ENCODE measurements at places on chromosomes 2 and 18.

GRCh38 chr2:230715201-230715600, 2.6 kb downstream of the CAB39 start:
- no peak for DNase-seq

- no peak for DNase-seq
Observed at GRCh38 chr2:116915673-116916072, 898.8 kb upstream of the DDX18 start.

- no peak for DNase-seq
Observed at GRCh38 chr2:979069-979928, 28.6 kb downstream of the SNTG2 start.

DNA sequence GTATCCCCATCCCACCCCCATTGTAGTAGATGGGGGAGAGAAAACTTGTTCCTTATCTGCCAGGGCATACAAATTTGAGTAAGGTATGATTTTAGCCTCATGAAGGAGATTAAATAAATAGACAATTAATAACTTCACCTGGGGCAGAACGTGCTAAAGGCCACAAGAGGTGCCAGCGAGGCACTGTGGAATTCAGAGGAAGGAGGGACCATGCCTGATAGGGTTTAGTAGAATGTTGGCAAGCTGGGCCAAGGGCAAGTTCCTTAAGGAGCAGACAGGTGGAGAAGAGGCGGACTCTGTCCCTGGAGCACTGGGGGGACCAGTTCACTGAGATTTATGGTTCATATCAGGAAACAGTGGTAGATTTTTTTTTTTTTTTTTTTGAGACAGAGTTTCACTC, 22.5 kb downstream of the STAMBP start:
- DNase-seq = no peak

GRCh38 chr2:75549401-75550253, 11.1 kb downstream of the EVA1A start:
- DNase-seq = no peak

DNA sequence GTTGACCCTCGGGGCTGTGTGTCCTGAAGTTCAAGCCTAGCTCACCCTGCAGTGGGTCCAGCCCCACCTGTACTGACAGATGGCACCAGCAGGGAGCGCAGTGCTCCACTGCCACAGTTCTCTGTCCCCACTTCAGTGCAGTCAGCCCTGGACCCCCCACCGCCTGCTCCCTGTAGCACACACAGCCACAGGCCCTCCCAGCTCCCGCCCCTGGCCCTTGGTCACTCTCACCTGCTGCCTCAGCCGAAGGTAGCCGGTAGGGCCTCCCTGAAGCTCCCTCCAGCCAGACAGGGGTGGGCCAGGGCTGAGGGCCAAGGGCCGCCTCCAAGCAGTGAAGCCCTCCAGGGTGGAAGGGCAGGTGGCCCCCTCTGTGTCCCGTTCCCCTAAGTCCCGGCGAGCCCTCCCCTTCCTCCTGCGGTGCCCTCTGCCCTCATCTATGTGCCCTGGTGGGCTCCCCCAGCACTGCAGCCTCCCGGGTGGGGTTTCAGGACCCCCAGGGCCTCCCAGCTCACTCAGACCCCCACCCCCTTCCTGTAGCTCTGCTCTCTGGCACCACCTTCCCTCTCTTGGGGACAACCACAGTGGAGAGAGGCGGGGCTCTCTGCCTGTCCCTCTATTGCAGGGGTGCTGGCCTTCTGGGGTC, 10.8 kb upstream of the ALPP start:
- no peak for DNase-seq

DNA sequence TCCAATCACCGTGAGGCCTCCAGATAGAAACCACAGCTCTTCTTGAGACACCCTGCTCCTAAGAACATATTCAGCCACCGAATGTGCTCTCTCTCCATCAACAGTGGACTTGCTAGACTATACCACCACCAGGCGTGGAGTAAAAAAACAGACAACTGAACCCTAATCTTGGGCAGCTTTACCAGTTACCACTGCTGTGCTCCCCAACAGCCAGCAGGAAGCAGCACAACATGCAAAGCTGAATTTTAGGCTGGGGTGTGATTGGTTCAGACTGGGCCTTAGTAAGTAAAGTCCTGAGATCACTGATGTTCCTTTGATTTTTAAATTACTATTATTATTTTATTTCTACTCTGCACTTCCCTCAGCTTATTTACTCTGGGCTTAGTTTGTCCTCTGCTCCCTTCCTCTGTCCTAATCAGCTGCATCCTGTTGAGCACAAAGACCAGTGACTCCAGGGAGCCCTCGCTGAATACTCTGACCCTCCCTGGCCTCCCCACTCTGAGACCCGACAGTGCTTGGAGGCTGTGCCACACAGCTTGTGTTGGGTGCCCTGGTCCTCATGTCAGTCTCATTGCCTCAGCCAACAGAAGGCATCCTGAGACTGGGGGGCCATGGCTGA, 21.9 kb downstream of the MRPL35 start:
- peak; percentile 55 for DNase-seq

- no peak for DNase-seq
Observed at GRCh38 chr2:98882971-98883779, 52.9 kb downstream of the CRACDL start.

DNA sequence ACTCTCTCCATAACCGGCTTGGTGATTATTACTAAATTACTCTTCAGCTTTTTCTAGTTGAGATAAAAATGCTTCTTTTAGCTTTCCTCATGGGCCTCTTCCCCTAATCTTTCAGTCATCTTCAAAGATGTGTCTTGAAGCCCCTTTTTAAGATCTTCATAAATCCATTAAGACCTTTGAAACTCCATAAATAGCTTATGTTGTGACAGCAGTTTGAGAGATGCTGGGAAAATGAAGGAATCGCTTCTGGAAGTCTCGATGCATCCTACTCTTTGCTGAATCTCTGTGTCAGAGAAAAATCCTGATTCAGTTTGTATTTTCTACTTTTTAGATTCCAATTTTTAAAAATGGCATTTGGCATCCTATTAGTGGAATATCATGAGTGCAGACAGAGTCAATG, 13.0 kb downstream of the SCYGR4 start:
- DNase-seq = no peak

- DNase-seq = no peak
Observed at GRCh38 chr18:25187521-25188192, 164.3 kb downstream of the ZNF521 start.

- DNase-seq = no peak
Observed at GRCh38 chr18:9631814-9632496, 17.6 kb upstream of the PPP4R1 start.

GRCh38 chr2:6909431-6910385, 7.5 kb upstream of the RNF144A start:
- DNase-seq = peak; percentile 32

- DNase-seq = peak; percentile 7
Observed at GRCh38 chr18:48831113-48831759, 119.5 kb downstream of the SMAD7 start.

DNA sequence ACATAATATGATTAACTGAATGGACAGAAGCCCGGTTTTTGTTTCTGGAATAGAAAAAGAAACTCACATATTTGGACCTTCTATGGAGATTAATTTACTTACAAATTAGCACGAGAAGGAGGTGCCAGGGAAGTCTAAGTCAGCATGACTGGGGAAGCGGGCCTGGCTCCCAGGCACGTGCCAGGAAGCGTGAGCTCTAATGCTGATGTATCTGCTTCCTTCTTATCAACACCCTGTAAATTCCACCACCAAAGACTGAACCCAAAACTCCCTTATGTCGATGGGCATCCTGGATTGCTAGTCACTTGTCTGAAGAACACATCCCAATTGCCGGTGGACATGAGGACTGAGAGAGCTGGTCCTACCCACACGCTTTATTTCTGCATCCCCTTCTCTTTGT, 134.5 kb downstream of the GALNT14 start:
- DNase-seq = no peak

DNA sequence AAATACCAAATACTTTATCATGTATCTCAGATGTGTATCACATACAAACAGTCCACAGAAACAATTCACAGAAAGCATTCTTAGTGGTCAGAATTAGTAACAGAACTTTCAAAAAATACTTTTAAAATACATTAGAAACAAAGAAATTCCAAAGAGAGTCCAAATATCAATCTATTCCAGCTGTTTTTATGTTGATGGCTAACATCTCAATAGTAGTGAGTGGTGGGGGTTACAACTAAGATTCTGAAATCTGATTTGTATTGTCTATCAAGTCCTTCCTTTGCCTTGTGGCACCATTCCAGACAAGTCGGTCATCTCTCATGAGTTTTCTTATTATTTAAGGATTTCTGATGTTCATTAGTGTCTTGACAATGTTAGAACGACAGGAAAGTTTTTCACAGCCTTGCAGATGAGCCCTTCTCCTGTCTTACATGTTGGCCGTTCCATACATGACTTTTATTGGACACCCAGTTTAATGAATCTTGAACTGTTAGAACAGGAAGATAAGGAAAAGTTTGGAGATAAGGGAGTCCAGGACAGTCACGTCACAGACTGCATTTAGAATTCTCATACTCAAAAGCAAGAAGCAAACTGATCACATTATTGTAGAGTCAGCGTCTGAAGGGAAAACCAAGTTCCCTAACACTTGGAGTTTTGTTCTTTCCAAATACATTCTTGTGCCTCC, 410.3 kb downstream of the PID1 start:
- no peak for DNase-seq

GRCh38 chr2:186399082-186399644, 86.9 kb upstream of the ZC3H15 start:
- no peak for DNase-seq

GRCh38 chr2:132550946-132551345, 119.1 kb downstream of the LYPD1 start:
- DNase-seq = no peak

- DNase-seq = no peak
Observed at GRCh38 chr2:119076713-119077112, 81.8 kb downstream of the C1QL2 start.

DNA sequence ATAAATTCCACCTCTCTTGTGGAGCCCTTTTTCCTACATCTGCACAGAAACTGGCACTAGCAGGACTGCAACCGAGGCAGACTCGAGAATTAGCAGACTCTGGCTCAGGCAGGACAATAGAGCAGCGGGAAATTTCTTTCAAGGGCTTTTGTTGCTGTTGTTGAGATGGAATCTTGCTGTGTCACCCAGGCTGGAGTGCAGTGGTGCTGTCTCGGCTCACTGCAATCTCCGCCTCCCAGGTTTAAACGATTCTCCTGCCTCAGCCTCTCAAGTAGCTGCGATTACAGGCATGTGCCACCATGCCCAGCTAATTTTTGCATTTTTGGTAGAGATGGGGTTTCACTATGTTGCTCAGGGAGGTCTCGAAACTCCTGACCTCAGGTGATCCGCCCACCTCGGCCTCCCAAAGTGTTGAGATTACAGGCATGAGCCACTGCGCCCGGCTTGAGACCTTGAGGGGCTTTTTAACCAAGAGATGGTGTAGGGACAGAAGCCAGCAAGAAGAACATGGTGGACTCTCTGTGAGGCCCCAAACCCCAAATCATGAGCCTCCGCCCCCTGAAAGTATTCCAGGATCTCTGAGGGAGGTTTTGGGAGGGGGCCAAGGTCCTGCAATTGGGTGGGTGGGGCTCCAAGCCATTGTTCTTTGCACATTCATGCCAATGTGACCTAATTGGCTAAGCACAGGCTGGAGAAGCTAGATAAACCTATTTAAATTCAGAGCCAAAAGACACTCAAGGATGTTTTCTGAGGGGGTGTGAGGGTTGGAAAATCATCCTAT, 68.4 kb upstream of the MSH2 start:
- no peak for DNase-seq

DNA sequence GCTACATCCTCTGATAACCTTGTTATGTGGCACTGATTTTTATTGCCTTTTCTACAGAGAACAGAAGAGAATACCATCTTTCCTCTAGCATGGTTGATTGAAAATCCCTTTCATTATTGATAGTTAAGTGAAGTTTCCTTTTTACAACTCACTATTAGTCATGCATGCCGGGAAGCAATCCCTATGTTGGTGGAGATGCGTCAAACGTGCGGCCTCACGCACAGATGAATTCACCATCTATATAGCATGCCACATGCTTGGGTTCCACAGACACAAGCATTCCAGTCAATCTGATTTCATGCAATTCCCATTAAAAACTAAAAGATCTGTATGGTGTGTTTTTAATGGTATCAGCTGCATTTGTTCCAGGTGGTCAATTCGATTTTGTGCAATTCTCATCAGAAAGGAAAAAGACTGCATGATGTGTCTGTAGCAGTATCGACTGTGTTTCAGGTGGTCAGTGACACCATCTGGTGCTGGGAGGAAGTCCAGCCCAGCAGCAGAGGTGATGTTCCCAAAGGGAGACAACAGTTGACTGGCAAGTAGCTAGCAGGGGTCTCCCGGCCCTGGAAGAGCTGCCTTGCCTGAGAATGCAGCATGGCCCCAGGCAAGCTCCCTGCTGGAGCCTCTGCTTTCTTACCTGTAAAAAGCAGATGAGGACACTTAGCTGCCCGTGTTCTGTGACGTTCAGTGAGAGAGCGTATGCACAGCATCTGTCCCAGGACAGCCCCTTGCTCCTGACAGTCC, 151.3 kb upstream of the NCK2 start:
- DNase-seq = no peak

- DNase-seq = no peak
Observed at GRCh38 chr2:131022731-131023130, 70.5 kb downstream of the FAM168B start.

DNA sequence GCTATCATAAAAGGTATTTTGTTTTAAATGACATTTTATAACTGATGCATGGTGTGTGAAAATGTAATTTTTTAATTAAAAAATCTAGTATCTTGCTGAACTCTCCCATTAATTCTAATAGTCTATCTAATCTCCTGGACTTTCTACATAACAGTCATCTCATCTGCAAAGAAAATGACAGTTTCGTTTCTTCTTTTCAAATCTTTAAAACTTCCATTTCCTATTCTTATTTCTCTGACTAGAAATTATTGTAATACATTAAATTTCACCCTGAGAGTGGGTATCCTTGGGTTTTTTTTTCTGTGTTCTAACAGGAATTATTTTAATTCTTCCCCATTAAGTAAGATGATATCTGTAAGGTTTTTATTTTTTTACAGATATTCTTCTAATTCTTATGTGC, 120.1 kb downstream of the KCNF1 start:
- no peak for DNase-seq

GRCh38 chr18:31048216-31048615, 5.7 kb upstream of the DSC3 start:
- no peak for DNase-seq

- peak; percentile 33 for DNase-seq
Observed at GRCh38 chr2:68251855-68252399, 405 bp downstream of the PPP3R1 start.

GRCh38 chr2:229133155-229133772, 137.8 kb downstream of the PID1 start:
- DNase-seq = no peak

- DNase-seq = no peak
Observed at GRCh38 chr2:173387660-173388059, 33.0 kb downstream of the CDCA7 start.

DNA sequence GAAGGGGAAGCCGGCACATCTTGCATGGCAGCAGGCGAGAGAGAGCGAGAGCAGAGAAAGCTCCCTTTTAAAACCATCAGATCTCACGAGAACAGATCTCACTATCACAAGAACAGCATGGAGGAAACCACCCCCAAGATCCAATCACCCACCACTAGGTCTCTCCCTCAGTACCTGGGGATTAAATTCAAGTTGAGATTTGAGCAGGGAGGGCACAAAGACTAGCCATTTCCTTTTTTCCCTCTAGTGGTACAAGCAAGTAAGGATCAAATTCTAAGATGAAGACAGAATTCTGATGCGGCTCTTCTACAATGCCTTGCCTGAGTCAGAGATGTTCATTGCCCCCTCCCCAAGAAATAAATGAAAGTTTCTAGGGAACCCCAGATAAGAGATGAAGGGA, 45.6 kb upstream of the ANKRD44 start:
- no peak for DNase-seq
